Type B pancreatic cell (in vitro differentiated cells): ENCODE measurements at places on chromosomes 1 and 21.

DNA sequence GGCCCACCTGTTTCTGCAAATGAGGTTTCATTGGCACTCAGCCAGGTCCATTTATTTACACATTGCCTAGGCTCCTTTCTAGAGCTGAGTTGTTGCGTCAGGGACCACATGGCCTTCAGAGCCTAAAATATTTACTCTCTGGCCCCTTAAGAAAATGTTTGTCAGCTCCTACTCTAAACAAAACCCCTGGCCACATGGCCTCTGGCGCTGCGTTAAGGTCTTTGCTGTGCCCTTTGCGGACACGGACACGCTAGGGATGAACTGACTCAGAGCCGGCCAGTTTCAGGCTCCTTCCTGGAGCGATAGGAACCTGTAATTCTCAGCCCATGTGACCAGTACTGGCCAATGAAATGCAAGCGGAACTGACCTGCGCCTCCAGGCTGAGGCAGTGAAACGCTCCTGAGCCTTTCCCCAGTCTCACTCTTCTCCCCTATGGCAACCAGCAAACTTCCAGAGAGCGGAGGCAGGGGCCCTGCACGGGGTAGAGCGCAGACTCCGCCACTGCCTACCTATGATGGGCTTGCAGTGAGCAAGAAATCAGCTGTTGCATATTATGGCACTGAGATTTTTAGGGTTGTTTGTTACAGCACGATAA lies 160.3 kb downstream of the ETS2 start:
- no peaks in the 10 kb centered on the region for H3K27me3 ChIP-seq
- no peak for DNase-seq
- H3K4me3 ChIP-seq = no peak overlapping the region
- peak overlapping the region; percentile 62 for H3K27ac ChIP-seq
- peaks cover 15% of the 10 kb centered on the region for H3K4me1 ChIP-seq
- H3K36me3 ChIP-seq = no peaks in the 10 kb centered on the region

DNA sequence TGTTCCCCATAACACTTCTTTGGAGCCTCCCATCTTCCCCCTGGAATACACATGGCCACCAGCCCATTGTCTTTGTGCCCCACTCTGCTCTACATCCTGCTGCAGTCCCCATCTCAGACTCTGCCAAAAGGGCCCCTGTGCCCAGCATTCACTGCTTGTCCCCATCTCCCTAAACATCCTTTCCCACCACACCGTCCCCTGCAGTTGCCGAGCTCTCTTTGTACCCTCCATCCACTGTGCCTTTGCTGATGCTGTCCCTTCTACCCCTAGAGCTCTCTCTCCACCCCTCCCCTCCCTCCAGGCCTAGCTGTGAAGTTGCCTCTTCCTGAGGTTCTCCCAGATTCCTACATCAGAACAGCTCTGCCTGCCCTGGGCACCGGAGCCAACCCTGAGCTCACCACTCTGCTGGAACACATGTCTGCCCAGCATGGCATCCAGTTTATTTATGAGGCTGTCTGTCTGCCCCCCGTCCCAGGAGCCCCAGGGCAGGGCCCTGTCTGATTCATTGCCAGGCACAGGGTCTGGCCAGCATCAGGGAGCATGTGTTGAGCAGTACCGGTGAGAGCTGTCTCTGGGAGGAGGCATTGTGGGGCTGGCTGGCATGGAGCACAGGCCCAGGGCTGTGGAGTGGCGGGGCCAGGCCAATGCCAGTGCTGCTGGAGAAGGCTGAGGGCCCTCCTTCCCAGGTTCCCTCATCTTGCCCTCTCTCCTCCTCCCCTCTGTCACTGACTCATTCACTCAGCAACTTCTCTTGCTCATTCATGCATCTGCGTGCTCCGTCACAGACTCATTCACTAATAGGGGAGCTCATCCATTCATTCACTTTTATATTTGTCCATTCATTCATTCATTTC lies 28.8 kb downstream of the EDN2 start:
- H3K4me1 ChIP-seq = peaks cover 22% of the 10 kb centered on the region
- H3K36me3 ChIP-seq = no peaks in the 10 kb centered on the region
- H3K4me3 ChIP-seq = no peak overlapping the region
- DNase-seq = no peak

DNA sequence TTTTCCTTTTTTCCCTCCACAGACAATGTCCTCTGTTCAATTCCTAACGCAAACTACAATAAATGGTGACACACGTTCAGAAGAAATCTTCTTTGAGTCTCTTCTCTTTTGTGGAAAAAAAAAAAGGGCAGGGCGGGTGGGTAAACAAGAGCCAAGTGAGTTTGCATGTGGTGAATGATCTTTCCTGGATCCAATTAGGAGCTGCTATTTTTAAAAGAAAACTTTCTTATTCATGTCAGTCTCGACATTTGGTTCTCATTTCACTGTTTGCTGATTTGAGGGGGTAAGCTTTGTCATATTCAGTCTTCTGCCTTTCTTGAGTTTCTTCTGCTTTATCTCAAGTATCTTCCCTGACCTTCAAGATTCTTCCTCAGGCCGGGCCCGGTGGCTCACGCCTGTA lies 29.2 kb upstream of the KIF1B start:
- H3K36me3 ChIP-seq = peaks cover 41% of the 10 kb centered on the region
- no peaks in the 10 kb centered on the region for H3K27me3 ChIP-seq
- no peak for DNase-seq

DNA sequence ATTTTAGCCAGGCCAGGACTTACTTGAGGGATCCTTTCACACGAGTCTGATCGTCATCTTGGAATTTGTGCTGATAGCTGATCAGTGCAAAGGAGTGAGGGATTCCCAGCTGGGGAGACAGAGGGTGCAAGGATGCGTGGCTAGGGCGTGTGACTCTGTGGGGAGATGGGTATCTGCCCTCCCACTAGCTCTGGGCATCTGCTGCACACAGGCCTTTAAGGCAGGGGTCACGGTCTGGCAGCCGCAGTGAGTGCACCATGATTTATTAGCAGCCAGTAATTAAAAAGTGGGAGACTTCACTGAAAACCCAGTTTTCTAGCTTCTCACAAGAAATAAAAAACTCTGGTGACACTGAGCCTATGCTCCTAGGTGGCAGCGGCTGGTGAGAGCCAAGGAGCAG lies 20.4 kb downstream of the THAP3 start:
- H3K27me3 ChIP-seq = no peaks in the 10 kb centered on the region
- H3K4me3 ChIP-seq = no peak overlapping the region
- no peaks in the 10 kb centered on the region for H3K36me3 ChIP-seq
- no peak overlapping the region for H3K27ac ChIP-seq

- H3K36me3 ChIP-seq = no peaks in the 10 kb centered on the region
- DNase-seq = no peak
- peaks cover 36% of the 10 kb centered on the region for H3K27me3 ChIP-seq
- H3K4me3 ChIP-seq = no peak overlapping the region
- H3K27ac ChIP-seq = no peak overlapping the region
Observed at GRCh38 chr1:6574025-6574620, 5.7 kb upstream of the ZBTB48 start.

DNA sequence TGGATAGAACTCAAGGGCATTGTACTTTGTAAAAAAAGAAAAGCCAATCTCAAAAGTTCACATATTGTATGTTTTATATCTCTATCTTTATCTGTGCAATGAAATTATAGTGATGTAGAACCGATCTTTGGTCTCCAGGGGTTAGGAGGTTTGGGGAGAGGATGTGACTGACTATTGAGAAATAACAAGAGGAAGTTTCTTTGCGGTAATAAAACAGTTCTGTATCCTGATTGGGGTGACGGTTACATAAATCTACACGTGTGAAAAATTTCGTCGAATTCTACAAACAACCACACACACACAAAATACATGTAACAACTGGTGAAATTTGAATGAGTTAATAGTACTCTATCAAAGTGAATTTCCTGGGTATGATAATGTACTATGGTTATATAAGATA lies 10.6 kb upstream of the OR2T33 start:
- H3K4me1 ChIP-seq = no peaks in the 10 kb centered on the region
- H3K4me3 ChIP-seq = no peak overlapping the region
- H3K36me3 ChIP-seq = no peaks in the 10 kb centered on the region
- H3K27me3 ChIP-seq = no peaks in the 10 kb centered on the region
- no peak for DNase-seq

DNA sequence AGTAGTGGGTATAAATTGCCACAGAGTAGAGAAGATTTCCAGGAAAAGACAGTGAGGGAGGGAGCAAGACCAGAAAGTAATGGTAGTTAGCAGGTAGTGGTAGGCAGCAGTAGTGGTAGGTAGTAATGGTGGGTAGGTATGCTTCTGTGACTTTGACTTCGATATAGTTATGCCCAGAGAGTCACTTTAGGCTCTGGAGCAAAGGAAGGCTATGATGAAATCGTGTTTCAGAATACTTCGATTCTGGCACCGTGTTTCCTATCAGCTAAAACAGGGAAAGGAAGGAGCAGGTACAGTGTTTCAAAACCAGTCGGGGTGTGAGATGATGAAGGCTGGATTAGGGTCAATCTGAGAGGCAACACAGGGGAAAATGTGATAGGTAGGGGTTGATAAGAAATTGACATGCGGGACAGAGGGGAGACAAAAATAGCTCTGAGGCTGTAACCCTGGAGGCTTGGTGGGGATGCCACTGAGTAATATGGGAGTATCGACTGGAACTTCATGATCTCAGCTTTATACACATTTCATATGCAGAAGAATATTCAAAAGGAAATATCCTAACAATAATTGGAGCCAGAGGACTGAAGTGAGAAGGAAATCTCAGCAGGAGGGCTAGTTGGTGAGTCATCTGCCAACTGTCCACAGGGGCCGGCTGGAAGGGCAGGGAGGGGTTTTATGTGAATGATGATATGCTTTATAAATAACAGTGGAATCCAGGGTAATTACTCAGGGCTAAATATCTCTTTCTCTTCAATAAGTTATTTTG lies 25.2 kb upstream of the TRIM45 start:
- H3K27me3 ChIP-seq = no peaks in the 10 kb centered on the region
- no peak for DNase-seq
- no peaks in the 10 kb centered on the region for H3K36me3 ChIP-seq
